ENCODE measurements at places on chromosomes 3 and 15.

DNA sequence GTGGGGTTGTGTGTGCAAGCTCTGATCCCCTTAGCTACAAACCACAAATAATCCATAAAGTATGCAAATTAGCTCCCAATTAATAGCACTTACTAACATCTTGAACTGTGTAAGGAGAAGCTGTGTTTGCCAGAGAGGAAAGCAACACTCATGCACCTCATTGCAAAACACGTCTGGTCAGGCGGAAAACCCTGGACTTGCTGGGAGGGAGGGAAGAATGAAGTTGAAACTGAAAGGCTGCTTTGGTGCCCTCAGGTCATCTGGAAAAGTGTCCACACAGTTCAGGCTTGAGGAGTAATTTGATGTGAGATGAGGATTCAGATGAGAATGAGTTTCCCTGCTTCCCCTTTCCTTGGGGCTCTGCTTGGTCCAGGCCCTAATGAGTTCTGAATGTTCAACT is 185.5 kb upstream of the ANKRD28 start:
- peak; percentile 51 for DNase-seq

DNA sequence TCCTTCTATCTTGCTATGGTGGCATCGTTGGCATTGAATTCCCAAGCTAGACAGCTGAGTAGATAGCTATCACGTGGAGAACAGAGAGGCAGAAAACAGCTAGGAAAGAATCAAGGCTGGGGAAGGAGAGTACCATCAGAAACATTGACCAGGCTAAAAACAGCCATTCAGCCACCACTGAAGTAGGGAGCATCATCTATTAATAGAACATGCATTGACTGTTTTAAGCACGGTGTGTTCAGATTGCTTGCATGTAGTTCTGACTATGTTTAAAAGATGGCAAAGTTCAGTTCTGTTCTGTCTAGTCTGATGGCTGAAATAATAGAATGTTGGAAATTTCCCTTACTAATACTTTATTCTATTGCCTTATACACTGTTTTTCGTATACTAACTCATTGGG is 413.0 kb downstream of the GABRB3 start:
- no peak for DNase-seq

DNA sequence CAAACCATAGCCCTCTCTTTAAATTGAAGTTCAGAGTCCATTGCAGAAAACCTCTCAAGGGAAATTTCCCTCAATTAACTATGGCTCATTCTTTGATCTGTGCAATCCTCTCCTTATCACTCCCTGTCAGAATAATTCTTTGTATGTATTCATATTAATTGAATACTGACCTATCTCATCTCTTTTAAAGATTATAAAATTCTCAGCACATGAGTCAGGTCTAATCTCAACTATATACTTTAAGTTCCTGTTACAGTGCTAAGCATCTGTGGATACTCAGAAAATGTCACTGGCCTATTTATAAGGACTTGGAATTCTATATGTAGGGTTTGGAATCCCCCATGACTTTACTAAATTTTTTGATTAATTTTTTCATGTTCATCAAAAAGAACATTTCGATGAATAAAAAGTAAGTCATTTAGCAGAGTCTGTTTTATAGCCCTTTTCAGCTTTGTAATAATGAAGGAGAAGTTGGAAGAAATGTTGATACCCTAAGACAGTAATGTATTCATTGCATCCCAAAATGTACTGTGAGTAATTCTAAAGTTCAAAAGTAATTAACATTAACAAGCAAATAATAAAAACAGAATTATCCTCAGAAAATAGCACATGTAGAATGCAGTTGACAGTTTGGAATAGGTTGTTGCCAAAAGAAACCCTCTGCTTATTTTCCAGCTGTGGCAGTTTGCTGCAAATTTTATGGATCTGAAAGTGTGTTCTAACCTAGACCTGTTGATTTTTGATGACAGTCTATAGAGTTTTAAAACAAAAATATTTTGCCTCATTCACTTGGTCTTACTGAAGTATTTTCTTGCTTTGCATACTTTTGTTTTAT is 503.4 kb upstream of the CBLB start:
- no peak for DNase-seq

- no peak for DNase-seq
Observed at GRCh38 chr3:156608601-156609514, 53.9 kb upstream of the SSR3 start.

DNA sequence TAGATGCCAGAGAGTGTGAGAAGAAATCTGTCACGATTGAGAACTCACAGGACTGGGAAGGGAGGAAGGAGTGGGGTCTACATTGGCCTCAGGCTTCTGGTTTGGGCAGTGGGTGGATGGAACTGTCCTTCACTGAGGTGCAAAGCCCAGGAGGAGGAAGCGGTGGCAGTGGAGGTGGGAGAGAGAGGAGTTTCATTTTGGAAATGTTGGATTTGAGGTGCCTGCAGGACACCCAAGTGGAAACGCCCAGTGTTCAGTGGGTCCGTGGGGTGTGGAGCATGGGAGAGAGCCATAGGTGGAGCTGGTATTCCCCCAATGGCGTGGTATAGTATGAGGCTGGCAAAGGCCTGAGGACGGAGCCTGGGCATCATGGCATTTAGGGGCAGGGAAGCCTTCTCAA is 9.3 kb upstream of the EPHB3 start:
- DNase-seq: no peak

DNA sequence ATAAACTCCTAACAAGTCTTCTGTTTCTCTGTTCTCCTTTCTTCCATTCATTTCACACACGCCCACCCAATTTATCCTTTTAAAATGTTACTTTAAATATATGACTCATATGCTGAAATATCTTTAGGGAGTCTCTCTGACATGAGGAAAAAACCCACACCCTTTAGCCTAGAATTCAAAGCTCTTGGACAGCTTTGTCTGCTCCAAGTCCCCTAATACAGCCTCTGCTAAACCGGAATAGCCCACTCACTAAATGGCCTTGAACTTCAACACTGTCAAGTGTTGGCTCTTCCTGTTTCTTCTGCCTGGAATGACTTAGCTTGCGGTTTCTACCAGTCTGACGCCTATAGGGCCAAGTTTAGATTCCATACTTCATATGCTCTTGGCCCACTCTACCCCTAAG is 3.3 kb upstream of the CD96 start:
- DNase-seq: no peak

GRCh38 chr3:158443632-158444031 is 127.4 kb upstream of the MLF1 start:
- DNase-seq: no peak

DNA sequence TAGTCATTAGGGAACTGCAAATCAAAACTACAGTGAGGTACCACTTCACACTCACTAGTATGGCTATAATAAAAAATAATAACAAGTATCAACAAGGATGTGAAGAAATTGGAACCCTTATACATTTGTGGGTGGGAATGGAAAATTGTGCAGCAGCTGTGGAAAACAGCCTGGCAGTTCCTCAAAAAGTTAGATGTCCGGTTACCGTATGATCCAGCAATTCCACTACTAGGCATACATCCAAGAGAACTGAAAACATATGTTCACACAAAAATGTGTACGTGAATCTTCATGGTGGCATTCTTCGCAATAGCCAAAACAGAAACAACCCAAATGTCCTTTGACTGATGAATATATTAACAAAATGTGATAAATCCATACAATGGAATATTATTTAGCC is 187.9 kb upstream of the LYSMD4 start:
- no peak for DNase-seq

DNA sequence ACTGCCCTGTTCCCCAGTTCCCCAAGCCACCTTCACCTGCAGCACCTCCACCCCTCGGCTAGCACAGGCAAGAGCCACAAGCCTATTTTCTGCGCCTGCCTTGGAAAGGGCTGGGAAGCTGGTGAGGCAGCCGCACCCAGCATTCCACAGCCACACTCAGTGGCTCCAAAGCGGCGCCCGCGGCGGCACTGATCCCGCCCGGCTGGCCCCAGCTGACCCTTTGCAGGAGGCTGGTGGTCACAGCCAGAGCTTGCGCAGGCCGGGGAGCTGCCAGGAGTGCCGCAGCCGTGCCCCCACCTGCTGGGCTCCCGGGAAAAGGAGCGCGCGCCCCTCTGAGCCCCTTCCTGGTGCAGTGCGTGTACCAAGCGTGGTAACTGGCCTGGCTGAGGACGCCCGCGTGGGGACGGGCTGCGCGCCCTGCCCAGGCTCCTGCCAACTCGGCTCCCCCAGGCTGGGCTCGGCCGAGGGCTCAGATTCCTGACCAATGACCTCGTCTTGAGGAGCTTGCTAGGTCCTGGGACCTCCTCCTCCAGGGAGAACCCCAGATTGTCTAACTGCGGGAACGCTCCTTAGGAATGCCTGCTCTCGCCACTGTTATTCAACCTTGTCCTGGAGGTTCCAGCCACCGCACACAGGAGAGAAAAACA is 13.3 kb downstream of the GRAMD2A start:
- peak; percentile 73 for DNase-seq

DNA sequence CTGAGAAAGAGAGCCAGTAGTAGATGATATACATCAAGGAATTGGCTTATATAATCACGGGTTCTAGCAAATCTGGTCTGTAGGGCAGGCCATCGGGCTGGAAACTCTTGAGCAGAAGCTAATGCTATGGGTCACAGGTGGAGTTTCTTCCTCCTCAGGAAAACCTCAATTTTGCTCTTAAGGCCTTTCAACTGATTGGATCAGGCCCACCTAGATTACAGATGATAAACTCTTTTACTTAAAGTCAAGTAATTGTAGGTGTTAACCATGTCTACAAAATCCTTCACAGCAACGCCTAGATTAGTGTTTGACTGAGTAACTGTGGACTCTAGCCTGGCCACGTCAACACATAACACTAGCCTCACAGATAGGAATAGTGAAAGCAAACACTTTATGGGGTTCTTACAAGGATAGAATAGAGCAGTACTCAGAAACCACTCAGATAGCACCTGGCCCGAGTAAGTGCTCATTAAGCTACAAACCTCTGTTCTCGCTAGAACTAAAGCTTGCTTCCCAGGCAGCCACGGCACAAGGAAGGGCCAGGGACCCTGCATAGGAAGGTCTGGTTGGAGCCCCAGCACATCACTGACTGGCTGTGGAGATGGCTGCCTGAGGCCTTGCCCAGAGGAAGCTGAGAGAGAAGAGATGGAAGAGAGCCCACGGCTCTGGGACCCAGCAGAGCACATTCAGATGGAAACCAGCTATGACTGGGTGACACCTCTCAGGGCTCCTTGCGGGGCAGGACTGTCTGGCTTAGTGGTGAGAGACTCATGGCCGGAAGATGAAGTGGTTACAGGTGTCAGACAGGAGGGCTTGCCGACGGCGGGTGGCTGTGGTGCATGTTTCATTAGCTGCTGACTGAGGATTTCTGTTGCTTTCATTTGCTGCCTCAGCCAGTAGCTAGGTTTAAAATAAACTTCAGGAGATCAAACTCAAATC is 202.5 kb upstream of the TLE3 start:
- DNase-seq: no peak

DNA sequence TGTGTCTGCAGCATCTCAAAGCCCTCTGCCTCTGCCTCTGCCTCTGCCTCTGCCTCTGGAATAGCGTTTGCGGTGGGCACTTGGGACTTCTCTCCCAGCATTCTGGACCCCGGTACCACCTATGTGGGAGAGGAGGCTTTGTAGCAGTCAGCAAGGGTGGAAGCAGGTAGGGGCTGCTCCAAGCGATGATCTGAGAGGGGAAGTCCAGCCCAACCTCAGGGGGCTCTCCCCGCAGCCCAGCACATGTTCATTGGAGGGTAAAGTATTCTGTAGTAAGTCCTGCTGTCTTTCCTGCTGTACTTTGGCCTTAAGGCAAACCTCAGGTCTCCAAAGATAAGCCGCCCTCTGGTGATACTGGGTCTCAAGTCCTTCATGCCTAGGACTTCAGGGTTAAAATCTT is 68.6 kb downstream of the FAM174B start:
- DNase-seq: no peak

- DNase-seq: no peak
Observed at GRCh38 chr3:79902151-79902550, 134.4 kb upstream of the ROBO1 start.

- DNase-seq: no peak
Observed at GRCh38 chr15:77042955-77043920, 27.7 kb downstream of the TSPAN3 start.

DNA sequence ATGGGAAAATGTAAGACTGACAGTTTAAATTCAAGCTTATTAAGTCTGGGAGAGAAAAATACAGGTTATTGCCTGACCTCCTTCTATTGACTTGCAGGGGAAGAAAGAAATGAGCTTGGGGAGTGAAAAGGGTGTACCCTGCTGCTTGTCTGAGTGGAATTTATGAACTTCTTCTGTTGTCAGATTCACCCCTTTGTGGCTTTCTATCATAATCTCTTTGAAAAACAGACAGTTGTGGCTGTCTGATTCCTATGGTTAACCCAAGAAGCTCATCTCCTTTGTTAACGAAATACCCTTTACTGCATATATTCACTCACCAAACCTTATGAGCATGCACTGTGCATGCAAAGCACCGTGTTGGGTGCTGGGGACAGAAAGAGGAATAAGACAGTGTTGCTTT is 22.5 kb downstream of the GPD1L start:
- DNase-seq: no peak

GRCh38 chr3:140843656-140844055 is 98.0 kb upstream of the SLC25A36 start:
- DNase-seq: no peak

DNA sequence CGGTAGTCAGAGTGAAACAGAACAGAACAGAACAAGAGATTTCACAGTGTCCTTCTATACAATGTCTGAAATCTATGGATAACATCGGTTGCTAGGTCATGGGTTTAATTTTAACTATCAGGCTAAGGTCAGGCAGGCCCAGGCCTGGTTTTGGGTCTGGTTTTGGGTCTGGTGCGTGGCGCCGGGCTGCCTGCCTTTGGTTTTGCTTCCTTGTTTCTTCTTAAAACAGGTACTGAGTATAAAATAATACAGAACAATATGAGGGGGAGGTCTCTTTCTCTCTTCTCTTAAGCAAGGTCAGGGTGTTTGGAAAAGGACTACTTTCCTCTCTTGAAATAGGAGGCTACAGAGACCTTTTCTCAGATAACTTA is 1.4 kb downstream of the AEN start:
- DNase-seq: no peak

GRCh38 chr15:85986116-85986515 is 93.6 kb upstream of the AGBL1 start:
- no peak for DNase-seq

- no peak for DNase-seq
Observed at GRCh38 chr3:133130168-133130567, 92.0 kb downstream of the TMEM108 start.

DNA sequence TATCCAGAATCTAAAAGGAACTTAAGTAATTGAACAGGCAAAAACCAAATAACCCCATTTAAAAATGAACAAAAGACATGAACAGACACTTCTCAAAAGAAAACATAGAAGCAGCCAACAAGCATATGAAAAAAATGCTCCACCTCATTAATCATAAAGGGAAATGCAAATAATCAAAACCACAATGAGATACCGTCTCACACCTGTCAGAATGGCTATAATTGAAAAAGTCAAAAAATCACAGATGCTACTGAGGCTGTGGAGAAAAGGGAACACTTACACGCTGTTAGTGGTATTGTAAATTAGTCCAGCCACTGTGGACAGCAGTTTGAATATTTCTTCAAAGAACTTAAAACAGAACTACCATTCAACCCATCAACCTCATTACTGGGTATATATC is 220.7 kb downstream of the MEX3B start:
- DNase-seq: no peak

DNA sequence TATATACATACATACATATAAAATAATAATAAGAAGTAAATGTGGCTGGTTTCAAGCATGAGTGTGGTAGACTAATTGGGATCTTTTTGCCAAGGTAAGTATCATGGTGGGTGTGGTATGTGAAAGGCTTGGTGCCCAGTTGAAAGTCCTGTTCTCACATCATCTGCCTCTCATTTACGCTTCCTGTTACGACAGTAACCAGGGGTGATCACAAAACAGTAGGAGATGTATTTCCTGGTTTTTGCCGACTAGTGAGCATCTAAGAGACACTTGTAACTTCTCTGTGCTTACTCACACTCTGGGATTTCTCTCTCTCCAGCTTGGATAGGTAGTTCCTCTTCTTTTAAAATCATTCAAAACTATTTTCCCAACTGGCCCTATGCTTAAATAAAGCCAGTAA is 1028.3 kb upstream of the NR2F2 start:
- DNase-seq: no peak
